ENCODE measurements at places on chromosomes 11 and 22. TPM values are rescaled to one million over a fixed set of nuclear protein-coding genes. Genes with fewer than 3 reads are reported as not detected.
A peak's percentile ranks its signal among the peaks of the same experiment; 100 is the strongest.

DNA sequence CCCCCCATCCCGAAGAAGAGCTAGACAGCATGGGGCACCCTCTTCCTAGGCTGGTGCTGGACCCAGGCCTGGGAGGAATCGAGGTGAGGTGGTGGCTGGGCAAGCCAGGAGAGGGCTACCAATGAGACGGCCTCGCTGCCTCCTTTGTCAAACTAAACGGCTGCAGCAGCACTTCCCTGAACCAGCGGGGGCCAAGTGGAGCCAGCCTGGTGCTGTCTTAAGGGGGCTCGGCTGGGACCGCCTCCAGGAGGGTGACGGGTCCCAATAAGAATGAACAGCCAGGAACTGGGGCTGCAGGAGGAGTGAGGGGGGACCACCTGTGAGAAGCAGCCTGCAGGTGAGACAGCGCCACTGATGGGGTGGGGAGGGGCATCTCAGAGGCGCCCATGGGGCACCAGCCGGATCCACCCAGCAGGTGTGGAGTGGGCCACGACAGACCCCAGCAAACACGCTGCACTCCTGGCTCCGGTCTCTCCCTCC, 17.1 kb downstream of the IFT27 start:
- peaks cover 3% of the 10 kb centered on the region for H3K4me1 ChIP-seq
- H3K4me3 ChIP-seq = no peak overlapping the region
- no peak overlapping the region for H3K27ac ChIP-seq
- peaks cover 2% of the 10 kb centered on the region for H3K36me3 ChIP-seq
- H3K27me3 ChIP-seq = peaks cover 12% of the 10 kb centered on the region

- peaks cover 4% of the 10 kb centered on the region for H3K36me3 ChIP-seq
- H3K27me3 ChIP-seq = no peaks in the 10 kb centered on the region
- H3K4me1 ChIP-seq = peaks cover 23% of the 10 kb centered on the region
Observed at GRCh38 chr11:10456519-10456918, 1.5 kb downstream of the AMPD3 start.

DNA sequence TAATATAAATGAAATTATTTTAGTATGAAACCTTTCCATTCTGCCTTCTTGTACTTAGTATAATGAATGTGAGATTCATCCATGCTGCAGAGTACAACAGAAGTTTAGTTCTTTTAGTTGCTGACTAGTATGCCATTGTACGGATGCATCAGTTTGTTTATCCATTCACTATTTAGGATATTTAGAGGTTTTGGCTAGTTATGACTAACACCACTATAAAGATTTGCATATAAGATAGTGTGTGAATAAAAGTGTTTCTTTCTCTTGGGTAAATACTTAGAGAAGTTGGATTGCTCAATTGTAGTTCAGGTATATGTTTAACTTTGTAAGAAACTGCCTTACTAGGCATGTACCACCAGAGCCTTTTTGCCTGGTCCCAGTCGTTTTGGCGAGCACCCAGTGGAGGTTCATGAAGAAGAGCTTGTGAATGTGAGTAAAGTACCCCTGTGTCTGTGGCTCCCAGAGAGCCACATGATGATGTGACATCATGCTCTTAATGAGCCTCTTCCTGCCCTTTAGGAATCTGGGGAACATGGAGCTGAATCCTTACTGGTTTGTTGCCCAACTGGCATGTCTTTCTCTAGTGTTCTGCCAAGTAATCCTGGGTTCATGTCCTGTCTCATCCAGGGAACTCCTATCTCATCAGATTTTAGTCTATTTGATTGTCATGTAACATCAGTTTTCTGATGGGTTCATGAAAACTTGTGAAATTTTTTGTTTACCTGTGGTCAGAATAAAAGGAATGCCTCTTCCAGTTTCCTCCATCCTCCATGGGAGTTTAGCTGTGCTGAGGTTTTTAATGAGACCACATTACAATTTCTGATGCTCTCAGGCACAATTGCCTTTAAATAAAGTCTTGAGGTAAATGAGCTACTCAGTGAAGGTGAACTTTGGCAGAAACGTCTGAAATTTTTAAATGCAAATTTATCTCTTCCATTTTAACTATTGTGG, 234.8 kb downstream of the CASP12 start:
- peak; percentile 12 for DNase-seq
- no peaks in the 10 kb centered on the region for H3K27me3 ChIP-seq
- no peak overlapping the region for H3K4me3 ChIP-seq
- no peak overlapping the region for H3K27ac ChIP-seq
- H3K36me3 ChIP-seq = no peaks in the 10 kb centered on the region

DNA sequence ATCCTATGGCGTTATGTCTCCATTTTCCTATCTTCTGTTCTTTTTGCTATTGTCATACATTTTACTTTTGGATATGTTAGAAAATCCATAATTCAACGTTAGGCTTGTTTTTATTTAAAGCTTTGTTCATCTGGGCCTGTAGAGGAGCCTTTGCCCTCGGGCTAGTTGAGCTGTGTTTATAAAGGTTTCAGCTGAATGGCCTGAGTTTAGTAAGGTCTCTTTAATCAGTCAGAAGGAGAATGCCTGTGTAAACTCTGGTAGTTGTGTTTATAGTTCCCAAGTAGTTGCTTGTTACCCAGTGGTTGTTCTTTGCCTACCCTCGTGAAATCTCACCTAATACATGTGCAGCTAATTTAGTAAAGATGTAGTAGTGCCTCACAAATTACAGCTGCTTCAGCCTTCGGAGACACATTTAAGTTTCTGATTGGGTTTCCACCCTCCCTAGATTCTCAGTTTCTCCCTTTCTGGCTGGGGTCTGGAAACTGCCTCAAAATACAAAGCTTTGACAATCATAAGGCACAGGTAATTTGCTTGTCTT, 33.1 kb downstream of the MTMR3 start:
- no peaks in the 10 kb centered on the region for H3K27me3 ChIP-seq
- H3K4me1 ChIP-seq = peaks cover 27% of the 10 kb centered on the region

DNA sequence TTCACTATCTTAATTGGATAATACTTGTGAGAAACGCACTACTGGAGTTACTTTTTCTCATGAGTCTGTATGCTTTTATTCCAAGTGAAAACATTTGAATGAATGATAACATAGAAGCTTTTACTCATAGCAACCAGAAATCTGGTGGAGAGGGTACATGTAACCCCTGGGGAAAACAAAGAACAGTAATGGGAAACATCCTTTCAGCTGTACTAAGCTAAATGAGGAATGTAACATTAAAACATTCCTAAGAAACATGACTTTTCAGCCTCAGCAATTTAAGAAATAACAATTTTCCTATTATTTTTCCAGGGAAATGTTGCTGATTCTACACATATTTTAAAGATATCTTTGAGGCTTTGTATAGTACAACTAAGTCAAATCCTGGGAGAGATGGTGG, 97.2 kb upstream of the CEP126 start:
- no peak overlapping the region for H3K4me3 ChIP-seq
- no peaks in the 10 kb centered on the region for H3K36me3 ChIP-seq
- no peaks in the 10 kb centered on the region for H3K27me3 ChIP-seq
- DNase-seq = no peak

- no peak for DNase-seq
- peaks cover 2% of the 10 kb centered on the region for H3K4me1 ChIP-seq
- H3K4me3 ChIP-seq = no peak overlapping the region
- no peak overlapping the region for H3K27ac ChIP-seq
- peaks cover 6% of the 10 kb centered on the region for H3K27me3 ChIP-seq
Observed at GRCh38 chr11:70471254-70471653, 72.9 kb downstream of the CTTN start.

DNA sequence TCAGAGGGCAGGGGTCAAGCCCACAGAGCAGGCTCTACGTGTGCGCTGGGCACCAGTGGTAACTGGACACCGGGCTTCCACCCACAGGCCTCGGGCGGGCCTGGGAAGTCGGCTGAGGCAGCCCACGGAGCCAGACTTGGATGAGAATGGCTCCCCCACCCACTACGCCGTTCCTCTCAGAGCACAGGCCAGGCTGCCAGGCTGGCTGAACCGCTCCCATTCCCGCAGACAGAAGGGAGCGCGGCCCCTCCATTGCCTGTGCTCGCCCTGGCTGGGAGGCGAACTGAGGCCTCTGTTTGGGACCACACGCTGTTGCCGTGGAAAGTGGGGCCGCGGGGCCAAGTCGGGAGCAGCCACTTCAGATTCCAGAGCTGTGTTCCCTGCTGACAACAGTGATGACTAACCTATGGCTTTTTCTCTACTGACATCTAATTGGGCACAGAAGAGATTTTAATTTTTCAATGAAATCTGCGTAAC, 63.9 kb downstream of the MYH9 start:
- H3K4me3 ChIP-seq = no peak overlapping the region
- no peaks in the 10 kb centered on the region for H3K27me3 ChIP-seq
- peaks cover 89% of the 10 kb centered on the region for H3K36me3 ChIP-seq
- H3K4me1 ChIP-seq = peaks cover 47% of the 10 kb centered on the region
- peak overlapping the region; percentile 87 for H3K27ac ChIP-seq

DNA sequence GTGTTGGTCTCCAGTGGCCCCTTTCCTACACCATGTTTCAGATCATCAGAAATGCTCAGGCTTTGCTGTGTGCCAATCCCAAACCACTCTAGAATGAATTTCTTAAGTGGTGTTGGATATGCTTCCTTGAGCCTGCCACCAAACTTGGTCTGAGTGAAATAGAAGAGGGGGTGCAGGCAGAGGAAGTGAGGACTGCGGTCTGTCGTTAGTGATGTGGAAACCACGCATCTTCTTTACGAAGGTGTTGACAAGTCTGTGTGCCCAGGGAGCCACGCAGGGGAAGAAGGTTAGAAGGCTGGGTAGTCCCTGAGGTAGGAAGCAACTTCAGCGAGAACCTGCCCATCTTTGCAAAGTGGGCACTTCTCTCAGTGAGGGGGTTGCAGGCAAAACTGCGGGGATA, 187.4 kb upstream of the NAV2 start:
- no peaks in the 10 kb centered on the region for H3K36me3 ChIP-seq
- H3K27me3 ChIP-seq = peaks cover 15% of the 10 kb centered on the region
- H3K4me1 ChIP-seq = peaks cover 2% of the 10 kb centered on the region

- DNase-seq = no peak
- H3K27ac ChIP-seq = no peak overlapping the region
- no peaks in the 10 kb centered on the region for H3K27me3 ChIP-seq
- no peaks in the 10 kb centered on the region for H3K4me1 ChIP-seq
- H3K36me3 ChIP-seq = no peaks in the 10 kb centered on the region
Observed at GRCh38 chr22:48856308-48856615, 971.4 kb downstream of the BRD1 start.

DNA sequence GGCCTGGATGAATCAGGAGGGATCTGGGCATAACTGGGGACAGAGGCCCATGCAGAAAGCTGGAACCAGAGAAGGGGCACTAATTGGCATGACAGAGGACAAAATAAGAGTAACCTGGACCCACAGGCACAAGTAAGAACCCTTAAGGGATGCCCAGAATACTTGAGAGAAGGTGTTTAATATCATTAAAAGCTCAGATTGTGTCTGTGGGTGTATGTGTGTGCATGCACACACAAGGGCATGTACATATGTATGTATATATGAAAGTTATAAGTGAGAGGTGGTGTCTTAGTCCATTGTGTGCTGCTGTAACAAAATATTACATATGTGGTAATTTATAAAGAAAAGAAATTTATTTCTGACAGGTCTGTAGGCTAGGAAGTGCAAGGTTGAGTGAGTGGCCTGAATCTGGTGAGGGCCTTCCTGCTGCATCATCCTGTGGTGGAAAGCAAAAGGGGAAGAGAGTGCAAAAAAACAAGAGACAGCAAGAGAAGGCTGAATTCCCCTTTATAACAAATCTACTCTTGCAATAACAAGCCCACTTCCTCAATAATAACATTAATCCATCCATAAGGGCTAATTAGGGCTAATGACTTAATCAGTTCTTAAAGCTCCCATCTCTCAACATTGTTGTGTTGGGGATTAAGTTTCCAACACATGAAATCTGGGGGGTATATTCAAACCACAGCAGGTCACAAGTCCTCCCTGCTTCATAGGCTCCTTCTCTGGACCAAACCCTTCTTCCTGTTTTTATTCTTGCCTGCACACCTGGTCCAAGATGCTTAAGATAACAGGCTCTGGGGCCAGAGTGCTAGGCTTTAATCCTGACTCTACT, 68.3 kb upstream of the POU2AF2 start:
- no peaks in the 10 kb centered on the region for H3K27me3 ChIP-seq
- H3K27ac ChIP-seq = no peak overlapping the region
- no peaks in the 10 kb centered on the region for H3K36me3 ChIP-seq
- H3K4me3 ChIP-seq = no peak overlapping the region
- no peaks in the 10 kb centered on the region for H3K4me1 ChIP-seq
- DNase-seq = no peak

ST14 gene
- not detected for total RNA-seq

MPPED2 gene
- total RNA-seq = not detected

OR8K1 gene
- total RNA-seq = not detected

SLC22A8 gene
- not detected for total RNA-seq
